IMR-90 (cell line): ENCODE measurements at places on chromosomes 5 and 9. TPM values are rescaled to one million over a fixed set of nuclear protein-coding genes. Genes with fewer than 3 reads are reported as not detected.

Gene C7
- 0.54 and 0.83 TPM in 2 replicates for total RNA-seq

- peak; percentile 16 for DNase-seq
Measured at GRCh38 chr9:33443047-33443446, 4.3 kb downstream of the AQP3 start.

DNA sequence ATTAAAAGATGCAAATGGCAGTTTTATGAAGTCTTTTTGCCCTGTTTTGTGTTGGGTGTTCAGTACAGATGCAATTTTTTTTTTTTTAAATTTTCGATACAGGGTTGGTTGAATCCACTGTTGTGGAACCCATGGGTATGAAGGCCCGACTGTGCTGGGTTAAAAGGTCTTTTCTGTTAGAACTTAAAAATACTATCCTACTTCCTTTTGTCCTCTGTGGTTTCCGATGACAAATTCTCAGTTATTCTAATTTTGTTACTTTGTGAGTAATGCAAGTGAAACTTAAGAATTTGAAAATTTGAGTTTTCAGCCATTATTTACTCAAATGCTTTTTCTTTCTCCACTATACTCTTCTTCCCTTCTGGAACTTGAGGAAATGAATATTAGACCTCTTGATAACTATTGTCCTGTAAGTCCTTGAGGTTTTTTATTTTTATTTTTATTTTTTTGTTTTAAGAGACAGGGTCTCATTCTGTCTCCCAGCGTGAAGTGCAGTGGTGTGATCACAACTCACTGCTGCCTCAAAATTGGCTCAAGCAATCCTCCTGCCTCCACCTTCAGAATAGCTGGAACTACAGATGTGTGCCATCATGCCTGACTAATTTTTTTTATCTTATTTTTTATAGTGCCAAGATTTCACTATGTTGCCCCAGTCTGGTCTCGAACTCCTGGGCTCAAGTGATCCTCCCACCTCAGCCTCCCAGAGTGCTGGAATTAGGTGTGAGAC lies 67.5 kb downstream of the ZCCHC7 start:
- peak; percentile 28 for DNase-seq

DNA sequence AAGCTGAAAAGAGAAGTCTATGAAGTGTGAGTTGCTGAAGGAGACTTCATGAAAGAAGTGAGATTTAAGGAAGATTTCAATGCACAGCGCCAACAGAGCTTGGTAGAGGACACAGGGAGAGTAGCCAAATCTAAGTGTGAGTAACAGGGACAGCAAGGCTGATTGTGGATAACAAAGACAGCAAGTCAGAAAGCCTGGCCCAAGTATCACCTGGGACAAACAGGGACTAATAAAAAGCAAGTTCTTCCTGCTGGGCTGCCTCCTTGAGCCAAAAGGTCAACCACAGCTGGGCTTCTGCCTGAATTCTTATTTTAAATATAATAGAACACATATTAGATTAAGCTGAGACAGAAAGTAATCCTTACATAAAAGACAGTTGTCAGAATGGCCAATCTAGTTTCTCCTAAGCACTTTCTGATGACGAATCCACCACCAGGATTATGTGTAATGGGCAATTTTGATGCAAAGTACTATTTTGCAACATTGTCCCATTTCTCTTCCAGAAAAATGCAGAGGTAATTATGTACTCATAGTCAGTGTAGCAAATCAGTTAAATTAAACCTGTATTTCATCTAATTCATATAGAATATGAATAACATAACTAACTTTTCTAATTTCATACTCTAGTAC lies 73.8 kb downstream of the MAPKAP1 start:
- DNase-seq = no peak

Gene PLPPR1
- not detected in 2 replicates for total RNA-seq

Gene BARHL1
- total RNA-seq = not detected in 2 replicates
